ENCODE measurements at places on chromosomes 3 and 15. TPM values are rescaled to one million over a fixed set of nuclear protein-coding genes. Genes with fewer than 3 reads are reported as not detected.

GRCh38 chr3:41478278-41478677 lies 279.0 kb downstream of the CTNNB1 start:
- H3K4me3 ChIP-seq, result no peak overlapping the region
- H3K27me3 ChIP-seq, result no peaks in the 10 kb centered on the region
- DNase-seq, result no peak
- no peaks in the 10 kb centered on the region for H3K4me1 ChIP-seq

DNA sequence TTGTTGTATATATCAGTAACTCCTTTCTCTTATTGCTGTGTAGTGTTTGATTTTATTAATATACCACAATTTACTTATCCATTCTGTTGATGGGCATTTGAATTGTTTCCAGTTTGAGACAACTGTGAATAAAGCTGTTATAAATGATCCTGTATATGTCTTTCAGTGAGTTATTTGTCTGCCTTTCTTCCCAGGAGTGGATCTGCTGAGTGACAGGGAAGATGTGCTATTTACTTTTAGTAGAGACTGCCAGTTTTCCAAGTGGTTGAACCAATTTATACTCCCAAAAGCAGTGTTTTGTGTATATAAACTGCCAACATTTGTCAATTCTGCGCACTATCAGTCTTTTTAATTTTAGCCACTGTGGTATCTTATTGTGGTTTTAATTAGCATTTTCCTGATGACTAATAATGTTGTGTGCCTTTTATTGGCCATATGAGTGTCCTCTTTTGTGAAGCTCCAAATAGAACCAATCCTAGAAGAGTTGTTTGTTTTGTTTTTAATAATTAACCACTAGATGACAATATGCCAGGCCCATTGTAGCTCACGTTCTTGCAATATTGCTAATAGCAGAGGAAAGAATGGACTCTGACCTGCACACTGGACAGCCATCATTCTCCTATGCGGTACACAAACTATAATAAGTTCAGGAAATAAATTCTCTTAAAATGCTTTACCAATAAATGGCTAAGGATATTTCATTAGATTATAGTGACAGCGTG lies 25.3 kb downstream of the TRANK1 start:
- no peaks in the 10 kb centered on the region for H3K36me3 ChIP-seq
- H3K4me3 ChIP-seq, result no peak overlapping the region
- H3K27me3 ChIP-seq, result no peaks in the 10 kb centered on the region
- peak; percentile 44 for DNase-seq

- no peak overlapping the region for H3K27ac ChIP-seq
These were observed 549.2 kb upstream of the TBL1XR1 start for GRCh38 chr3:177746337-177746933.

SLC2A2 gene
- total RNA-seq, result 0.98 TPM

- no peaks in the 10 kb centered on the region for H3K27me3 ChIP-seq
- H3K4me1 ChIP-seq, result no peaks in the 10 kb centered on the region
- no peak overlapping the region for H3K27ac ChIP-seq
- H3K36me3 ChIP-seq, result no peaks in the 10 kb centered on the region
These were observed 34.2 kb downstream of the RAB11A start for GRCh38 chr15:65903296-65904073.

- H3K27me3 ChIP-seq, result no peaks in the 10 kb centered on the region
- H3K27ac ChIP-seq, result no peak overlapping the region
- peak; percentile 15 for DNase-seq
- no peaks in the 10 kb centered on the region for H3K36me3 ChIP-seq
- H3K4me3 ChIP-seq, result no peak overlapping the region
- H3K4me1 ChIP-seq, result no peaks in the 10 kb centered on the region
These were observed 1064.3 kb upstream of the EPHA6 start for GRCh38 chr3:95750097-95750496.

GRCh38 chr3:128424508-128425069 lies 42.1 kb downstream of the DNAJB8 start:
- DNase-seq, result no peak
- H3K36me3 ChIP-seq, result no peaks in the 10 kb centered on the region
- H3K4me3 ChIP-seq, result no peak overlapping the region
- no peaks in the 10 kb centered on the region for H3K27me3 ChIP-seq

OCA2 gene
- total RNA-seq, result not detected

DNA sequence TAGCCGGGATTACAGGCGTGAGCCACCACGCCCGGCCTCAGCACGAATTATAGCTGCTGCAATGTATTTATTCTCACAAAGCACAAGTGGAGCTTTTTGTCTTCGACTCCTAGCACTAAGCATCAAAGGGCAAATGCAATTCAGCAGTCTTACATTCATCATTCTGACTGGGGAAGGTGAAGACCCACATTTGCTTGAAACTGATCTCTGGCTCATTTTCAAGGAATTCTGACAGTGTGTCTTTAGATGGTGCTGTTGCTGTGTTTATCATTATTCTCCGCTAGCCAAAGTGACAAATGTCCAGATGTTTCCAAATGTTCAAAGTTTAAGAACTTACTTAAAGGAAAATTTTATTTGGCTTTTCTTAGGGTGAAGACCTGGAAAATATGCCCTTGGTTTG lies 55.9 kb downstream of the SGO1 start:
- no peaks in the 10 kb centered on the region for H3K4me1 ChIP-seq
- H3K4me3 ChIP-seq, result no peak overlapping the region
- DNase-seq, result no peak
- H3K36me3 ChIP-seq, result no peaks in the 10 kb centered on the region

ZBBX gene
- not detected for total RNA-seq

GRCh38 chr3:184176377-184177330 lies 2.0 kb downstream of the AP2M1 start:
- DNase-seq, result no peak
- peaks cover 34% of the 10 kb centered on the region for H3K36me3 ChIP-seq

ITIH3 gene
- 0.29 TPM for total RNA-seq

Data from pancreas (tissue), 10 donors.